ENCODE measurements at places on chromosomes 1 and 21.

GRCh38 chr1:247829656-247830055 lies 5.7 kb upstream of the OR14A16 start:
- DNase-seq: no peak

DNA sequence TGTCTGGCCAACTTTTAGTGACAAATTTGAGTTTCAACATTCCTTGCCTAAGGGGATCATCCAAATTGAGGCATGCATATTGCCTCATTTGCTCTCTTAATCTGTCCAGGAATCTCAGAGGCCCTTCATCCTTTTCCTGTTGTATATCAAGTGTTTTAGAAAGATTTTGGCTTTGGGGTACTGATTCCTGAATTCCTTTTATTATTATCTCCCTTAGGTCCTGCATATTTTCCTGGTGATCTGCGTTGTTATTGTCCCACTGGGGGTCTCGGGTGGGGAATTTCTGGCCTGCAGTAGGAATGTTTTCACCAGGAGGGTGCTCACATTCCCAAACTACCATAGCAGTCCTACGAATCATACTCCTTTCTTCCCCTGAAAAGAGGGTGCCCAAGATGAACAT lies 4.4 kb upstream of the AADACL3 start:
- DNase-seq: no peak

DNA sequence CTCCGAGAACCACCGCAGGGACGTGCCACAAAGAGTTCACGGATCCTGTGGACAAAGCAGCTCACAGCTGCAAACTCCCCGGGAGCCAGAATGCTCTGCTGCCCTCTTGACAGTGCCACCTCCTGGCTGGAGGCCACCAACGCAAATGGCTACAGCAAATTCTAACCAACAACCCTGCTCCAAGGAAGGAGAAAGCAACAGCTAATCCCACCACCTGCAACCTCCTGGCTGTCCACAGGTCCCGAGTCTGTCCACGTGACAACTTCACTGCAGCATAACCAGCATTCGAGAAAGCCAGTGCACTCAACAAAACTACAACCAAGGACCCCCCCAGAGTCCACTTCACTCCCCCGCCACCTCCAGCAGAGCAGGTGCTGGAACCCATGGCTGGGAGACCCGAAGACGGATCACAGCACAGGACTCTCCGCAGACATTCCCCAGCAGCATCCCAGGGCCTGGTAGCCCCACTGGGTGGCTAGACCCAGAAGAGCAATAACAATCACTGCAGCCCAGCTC lies 17.3 kb downstream of the POFUT2 start:
- no peak for DNase-seq

DNA sequence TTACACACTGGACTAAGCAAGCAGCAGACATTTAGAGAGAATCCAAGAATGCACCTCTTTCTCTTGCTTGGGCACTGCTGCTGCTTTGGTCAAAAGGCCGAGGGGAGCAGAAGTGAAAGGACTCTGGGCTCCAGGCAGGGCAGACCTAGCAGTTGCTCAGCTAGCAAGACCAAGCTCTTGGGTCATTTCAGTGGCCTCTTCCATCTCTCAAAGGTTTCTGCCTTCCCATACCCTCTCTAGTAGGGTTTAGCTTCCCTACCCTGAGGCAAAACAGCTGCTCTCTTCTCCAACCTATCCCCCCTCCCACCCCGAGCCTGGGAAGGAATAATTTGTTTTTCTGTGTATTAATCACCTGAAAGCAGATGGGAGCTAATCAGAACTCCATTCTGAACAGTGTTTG lies 25.8 kb downstream of the TFAP2E start:
- DNase-seq: no peak

DNA sequence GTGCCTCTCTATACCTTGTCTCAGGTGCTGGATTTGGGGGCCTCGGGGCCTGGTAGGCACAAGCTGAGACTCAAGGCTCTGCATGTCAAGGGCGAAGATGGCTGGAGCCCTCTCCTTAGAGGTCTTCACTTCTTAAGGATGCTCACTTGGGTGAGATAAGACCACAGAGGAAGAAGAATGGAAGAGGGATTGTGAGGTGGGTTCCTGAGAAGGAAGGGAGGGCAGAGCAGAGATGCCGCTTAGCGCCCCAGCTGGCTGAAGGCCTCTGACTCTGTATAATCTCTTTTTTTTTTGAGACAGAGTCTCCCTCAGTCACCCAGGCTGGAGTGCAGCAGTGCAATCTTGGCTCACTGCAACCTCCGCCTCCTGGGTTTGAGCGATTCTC lies 32.2 kb downstream of the SOX13 start:
- DNase-seq: no peak

- no peak for DNase-seq
Observed at GRCh38 chr1:33903210-33903589, 39.3 kb downstream of the HMGB4 start.

- no peak for DNase-seq
Observed at GRCh38 chr1:116951200-116951935, 41.7 kb downstream of the PTGFRN start.

DNA sequence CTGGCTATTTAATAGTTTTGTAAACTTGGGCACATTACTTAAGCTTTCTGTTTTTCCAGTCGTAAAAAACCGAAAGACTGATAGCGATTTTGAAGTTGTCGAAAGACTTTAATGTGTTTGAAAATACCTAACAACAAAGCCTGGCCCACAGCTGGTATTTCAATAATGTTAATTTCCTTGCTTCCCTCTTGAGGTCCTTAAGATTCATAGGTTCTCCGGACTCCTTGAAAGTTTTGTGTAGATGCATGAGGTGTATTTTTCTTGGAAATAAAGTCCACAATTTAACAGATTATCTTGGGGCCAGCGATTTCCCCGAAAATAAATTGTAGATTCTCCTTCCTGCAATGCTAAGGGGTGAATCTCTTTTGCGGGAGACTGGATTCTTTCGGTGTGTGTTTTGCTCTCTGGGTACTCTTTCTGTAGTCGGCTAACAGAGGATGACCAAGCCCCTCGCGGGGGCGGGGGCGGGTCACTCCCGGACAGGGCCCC lies 735 bp upstream of the YTHDF2 start:
- DNase-seq: no peak

DNA sequence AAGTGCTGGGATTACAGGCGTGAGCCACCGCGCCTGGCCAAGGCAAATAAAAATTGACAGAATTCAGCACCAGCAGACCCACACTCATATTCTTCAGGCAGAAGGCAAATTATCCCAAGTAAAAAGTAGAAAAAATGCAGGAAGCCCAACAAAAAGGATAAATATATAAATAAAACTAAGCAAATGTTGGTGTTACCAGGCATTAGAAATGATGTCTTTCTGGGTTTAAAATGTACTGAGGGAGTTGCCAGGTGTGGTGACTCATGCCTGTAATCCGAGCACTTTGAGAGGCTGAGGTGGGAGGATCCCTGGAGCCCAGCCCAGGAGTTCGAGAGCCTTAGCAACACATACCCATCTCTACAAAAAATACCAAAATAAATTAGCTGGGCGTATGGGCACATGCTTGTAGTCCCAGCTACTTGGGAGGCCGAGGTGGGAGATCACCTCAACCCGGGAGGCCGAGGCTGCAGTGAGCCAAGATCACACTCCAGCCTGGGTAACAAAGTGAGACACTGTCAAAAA lies 6.3 kb downstream of the INTS11 start:
- DNase-seq: no peak

DNA sequence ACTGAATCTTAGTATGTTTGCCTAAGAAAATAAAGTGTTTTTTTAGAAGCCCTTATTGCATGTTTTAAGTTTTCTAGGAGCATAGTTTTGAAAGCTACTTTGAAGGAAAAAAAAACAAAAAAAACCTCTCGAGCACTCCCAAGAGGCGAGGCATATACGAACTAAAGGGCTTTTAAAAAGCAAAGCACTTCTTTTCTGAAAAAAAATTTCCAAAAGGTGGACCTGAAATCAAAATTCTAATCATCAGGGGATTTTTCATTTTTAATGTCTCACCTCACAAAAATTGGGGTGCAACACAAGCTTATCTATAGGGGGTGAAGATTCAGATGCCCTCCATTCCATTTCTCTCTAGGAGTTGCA lies 594 bp downstream of the GLMN start:
- no peak for DNase-seq

Measured in vagina (tissue), 2 donors.